ENCODE measurements at places on chromosomes 16 and 17.
A peak's percentile ranks its signal among the peaks of the same experiment; 100 is the strongest.

DNA sequence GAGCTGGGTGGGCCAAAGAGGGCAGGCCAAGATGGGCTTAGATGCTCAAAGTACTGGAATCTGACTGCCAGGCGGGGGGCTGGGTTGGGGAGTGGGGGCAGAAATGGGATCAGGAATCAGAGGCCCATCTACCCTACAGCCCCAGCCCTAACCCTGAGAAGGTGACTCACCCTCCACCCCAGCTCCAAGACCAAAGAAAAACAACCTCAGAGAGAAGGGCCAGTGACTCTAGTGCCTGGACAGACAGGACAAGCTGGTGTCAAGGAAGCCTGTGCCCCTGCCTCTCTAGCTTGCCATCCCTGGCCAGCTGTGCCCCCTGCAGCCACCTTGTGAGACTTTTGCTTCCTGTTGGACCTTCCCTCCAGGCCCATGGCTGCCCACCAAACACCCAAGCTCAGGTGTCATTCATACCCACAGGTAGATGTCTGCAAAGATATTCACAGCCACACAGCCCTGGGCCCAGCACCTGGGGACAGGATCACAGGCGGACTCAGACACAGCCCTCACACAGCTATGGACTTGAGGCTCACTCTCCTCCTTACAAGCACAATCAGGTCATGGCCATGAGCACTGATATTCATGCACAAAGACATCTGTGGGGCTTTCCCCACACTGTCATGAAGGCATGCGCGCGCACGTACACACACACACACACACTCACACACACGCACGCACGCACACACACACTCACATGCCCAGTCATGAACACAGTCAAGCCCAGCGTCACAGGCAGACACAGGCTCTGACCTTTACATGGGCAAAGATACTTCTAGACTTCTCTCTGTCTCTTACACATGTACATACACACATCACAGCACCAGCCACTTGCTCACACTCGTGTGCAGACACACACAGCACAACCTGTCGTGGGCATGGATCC, 2.8 kb downstream of the WNT3 start:
- no peak for DNase-seq

DNA sequence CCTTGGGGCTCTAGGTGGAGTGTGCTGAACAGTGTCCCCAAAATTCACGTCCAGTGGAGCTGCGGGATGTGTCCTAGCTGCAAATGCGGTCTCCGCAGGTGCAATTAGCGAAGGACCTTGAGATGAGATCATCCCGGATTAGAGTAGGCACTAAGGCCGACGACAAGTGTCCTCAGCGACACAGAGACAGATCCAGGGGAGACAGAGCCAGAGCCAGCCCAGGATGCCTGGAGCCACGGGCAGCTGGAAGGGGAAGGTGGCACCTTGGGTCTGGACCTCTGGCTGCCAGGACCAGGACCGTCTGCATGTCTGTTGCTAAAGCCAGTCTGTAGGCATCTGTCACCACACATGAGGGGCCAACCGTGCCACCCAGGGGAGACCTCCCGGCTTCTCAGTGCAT, 24.5 kb downstream of the SLC7A5 start:
- no peak for DNase-seq

GRCh38 chr17:17182598-17183136, 23.5 kb downstream of the PLD6 start:
- DNase-seq = no peak

DNA sequence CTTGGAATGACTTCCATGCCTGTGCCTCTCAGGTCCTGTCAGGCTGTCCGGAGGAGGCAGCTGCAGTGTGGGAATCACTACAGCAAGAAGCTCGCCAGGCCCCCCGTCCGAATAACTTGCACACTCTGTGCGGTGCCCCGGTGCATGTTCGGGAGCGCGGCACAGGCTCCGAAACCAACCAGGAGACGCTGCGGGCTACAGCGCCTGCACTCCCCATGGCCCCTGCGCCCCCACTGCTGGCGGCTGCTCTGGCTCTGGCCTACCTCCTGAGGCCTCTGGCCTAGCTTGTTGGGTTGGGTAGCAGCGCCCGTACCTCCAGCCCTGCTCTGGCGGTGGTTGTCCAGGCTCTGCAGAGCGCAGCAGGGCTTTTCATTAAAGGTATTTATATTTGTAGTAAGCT, 1.3 kb downstream of the NRN1L start:
- no peak for DNase-seq

- no peak for DNase-seq
Observed at GRCh38 chr16:81807767-81808358, 28.8 kb downstream of the PLCG2 start.

DNA sequence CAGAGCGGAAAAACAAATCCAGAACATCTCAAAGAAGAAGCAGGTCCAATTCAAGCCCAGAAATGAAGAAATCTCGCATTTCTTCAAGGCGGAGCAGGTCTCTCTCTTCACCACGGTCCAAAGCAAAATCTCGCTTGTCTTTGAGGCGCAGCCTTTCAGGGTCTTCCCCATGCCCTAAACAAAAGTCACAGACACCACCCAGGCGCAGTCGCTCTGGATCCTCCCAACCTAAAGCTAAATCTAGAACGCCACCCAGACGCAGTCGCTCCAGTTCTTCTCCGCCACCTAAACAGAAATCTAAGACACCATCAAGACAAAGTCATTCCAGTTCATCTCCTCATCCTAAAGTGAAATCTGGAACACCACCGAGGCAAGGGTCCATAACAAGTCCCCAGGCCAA, 10.3 kb downstream of the SRRM2 start:
- no peak for DNase-seq

- no peak for DNase-seq
Observed at GRCh38 chr17:38922538-38923297, 2.7 kb upstream of the LASP1NB start.

GRCh38 chr17:1621273-1621954, 7.2 kb downstream of the SLC43A2 start:
- no peak for DNase-seq

- no peak for DNase-seq
Observed at GRCh38 chr17:54536306-54536705, 364.3 kb upstream of the TOM1L1 start.

GRCh38 chr17:13727441-13728171, 125.9 kb upstream of the HS3ST3A1 start:
- DNase-seq = no peak

DNA sequence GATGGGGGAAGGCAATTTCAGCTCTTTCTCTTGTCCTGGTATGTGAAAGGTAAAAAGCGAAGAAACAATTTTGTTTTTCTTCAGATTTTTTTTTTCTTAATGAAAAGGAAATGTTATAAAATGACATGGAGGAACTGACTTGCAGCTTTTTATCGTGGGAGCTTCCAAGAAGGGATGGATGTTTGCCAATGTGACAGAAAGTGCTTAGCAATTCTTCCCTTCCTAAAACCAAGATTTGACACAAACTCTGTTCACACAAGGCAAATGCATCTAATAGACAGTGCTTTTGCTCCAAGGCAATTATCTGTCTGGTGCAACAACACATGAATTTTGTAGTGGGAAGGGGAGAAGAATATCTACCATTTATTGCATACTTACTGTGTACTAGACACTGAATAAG, 988.5 kb downstream of the CDH11 start:
- no peak for DNase-seq

DNA sequence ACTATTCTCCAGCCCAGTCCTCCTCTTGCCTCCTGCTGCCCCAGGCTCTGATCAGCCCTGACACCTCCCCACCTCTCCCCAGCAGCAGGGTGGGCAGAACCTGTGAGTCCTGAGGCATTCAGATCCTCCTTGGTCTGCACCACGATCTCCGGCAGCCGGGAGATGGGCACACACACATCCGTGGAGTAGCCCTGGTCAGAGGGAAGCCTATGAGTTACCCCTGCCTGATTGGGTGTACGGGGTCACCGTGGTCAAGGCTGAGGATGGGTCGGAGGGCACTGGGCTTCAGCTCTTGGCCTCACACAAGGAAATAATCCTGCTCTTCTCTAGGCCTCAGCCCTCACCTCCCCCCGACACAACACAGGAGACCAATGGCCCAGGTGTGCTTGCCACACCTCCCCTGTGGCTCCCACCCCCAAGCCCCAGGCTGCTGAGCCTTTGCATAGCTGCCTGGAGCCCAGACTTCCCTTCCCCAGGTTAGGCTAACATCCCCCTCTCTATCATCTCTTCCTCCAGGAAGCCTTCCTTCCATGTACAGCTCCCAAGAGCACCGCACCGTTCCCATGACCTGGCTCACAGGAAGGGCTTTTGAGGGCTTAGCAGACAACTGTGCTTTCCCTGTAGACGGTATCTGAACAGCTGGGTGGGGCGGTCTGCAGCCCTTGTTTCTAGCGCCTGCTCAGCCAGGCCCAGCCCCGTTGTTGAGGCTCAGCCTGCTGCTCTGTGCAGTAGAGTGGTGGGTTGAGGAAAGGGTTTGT, 3.7 kb downstream of the LDHD start:
- no peak for DNase-seq

DNA sequence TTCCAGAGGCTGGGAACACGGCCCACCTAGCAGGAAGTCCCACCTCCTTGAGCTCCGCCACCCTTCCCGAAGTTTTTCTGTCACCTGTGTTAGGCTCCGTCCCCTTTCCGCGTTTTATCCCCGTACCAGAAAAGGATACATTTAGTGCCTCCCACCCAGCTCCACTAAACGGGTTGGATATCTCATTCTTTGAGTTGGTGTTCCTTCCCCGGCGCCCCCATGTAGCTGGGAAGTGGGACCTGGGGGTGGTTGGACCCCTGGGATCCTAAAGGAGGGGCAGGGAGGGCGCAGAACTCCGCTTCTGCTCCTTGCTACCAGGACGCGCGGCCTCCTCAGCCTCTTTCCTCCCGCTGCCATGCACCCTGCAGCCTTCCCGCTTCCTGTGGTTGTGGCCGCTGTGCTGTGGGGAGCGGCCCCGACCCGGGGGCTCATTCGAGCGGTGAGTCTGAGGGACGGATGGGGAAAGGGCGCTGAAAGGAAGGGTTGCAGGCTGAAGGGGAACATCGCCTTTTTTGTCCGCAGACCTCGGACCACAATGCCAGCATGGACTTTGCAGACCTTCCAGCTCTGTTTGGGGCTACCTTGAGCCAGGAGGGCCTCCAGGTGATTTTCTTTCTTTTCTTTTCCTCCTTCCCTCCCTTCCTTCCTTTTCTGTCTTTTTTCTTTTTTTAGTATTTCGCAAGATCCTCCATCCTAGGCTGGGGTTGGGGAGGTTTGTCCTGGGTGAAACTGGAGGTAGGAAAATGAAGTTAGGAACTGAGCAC, 669 bp downstream of the RNF167 start:
- no peak for DNase-seq

DNA sequence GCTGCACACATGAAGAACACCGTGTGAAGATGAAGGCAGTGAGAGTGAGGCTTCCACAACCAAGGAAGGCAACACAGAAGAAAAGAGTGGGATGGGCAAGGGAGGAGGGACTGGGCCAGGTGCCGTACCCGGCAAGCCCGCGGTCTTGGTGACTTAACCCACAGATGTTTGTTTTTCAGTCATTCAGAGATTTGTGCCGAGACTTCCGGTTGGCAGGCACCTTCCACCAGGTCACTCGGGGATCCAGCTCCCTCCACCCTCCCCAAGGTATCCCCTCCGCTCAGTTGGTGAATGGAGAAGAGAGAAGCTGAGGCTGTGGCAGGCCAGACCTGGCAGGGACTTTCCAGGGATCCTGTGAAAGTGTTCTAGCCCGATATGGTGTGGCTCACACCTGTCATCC, 4.9 kb upstream of the KREMEN2 start:
- no peak for DNase-seq

- DNase-seq = peak; percentile 68
Observed at GRCh38 chr17:7922845-7923628, 6.6 kb downstream of the KCNAB3 start.

DNA sequence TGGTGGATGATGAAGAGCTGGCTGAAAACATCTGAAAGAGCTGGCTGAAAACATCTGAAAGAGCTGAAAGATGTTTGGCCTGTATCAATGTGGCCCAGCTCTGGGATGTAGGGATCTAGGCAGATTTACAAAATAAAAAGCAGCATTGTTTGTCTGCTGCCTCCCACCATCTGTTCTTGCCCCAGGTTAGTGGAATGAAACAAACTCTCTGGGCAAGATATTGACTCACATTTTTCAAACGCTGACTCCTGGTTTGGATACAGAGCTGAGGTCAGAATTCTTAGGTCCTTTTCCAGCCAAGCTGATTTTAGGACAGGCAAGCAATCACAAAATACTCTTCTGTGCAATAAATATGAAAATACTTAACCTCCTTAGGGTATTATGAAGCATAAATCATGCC, 139.0 kb downstream of the STX8 start:
- DNase-seq = no peak

- DNase-seq = peak; percentile 64
Observed at GRCh38 chr17:17822189-17822588, 14.6 kb downstream of the SREBF1 start.

DNA sequence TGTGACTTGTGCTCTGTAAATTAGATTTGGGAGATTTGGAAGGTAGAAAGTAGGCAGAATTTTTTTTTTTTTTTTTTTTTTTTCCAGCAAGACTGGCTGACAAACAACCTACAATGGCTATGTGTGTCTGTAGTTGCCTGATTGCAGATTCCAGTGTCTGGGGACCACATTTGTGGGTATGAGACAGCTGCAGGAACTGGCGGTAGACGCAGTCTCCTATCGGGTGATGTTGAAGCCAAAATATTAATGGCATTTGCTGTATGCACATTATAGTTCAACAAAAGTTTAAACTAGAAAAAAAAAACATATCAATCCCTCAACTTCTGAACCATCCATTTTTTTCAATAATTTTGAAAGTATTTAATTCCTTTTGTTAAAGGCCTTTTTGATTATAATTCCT, 665.2 kb downstream of the TOX3 start:
- no peak for DNase-seq

GRCh38 chr17:62591333-62591732, 36.1 kb upstream of the MRC2 start:
- no peak for DNase-seq

- DNase-seq = peak; percentile 57
Observed at GRCh38 chr17:7001318-7001961, 5.6 kb downstream of the ALOX12 start.

DNA sequence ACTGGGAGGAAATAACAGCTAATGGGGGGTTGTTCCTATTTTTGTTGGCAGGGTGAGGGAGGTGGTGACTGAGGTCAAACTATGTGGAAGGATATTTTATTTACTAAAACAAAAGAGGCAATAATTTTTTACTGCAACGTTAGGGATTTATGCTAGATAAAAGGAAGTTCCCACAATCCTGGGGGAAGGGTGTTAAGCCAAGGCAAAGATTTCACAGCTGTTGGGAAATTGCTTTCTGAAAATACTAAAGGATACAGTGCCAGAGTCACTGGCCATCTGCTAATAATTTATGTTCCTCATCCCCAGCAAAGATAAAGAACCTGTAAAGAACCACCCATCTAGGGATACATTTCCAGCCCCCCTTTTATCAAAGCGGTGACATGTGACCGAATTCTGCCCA, 756.0 kb upstream of the RBFOX1 start:
- no peak for DNase-seq

DNA sequence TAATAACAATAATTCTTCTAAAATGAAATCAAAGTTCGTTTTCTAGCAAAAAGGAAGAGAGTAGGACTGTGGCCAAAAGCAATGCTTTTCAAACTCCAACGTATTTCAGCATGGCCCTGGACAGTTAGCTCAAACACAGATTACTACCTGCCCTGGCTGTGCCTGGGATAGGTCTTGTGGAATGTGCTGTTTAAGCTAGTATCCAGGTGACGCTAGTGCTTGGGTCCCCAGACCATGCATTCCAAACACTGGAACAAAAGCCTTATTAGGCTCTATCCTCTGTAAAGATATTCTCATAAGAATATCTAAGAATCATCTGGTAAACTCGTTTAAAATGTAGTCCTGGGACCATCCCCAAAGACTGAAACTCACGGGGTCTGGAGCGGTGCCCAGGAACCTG, 52.6 kb upstream of the MEAK7 start:
- no peak for DNase-seq
